ENCODE measurements at places on chromosomes 4 and X.

DNA sequence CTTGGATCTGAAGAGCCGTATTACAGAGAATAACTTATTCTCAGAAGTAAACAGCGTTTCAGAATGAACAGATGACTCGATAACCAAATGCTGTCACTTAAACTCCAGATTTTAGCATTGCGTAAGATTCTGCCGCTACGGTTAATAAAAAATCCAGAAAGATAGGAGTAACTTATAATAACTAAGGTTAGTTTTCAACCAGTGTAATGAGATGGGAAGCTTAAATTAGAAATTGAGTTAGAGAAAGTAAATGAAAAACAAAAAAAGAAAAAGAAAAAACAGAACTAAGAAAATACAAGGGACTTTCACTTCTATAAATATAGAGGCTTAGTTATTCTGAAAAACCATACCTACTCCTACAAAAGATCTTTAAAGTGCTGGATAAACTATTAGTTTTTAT lies 13.1 kb upstream of the PARM1 start:
- no peak for DNase-seq
- H3K27me3 ChIP-seq: no peaks in the 10 kb centered on the region
- no peaks in the 10 kb centered on the region for H3K36me3 ChIP-seq
- H3K4me1 ChIP-seq: no peaks in the 10 kb centered on the region

- H3K4me3 ChIP-seq: no peak overlapping the region
- H3K36me3 ChIP-seq: no peaks in the 10 kb centered on the region
- peak overlapping the region; percentile 86 for H3K27ac ChIP-seq
- no peaks in the 10 kb centered on the region for H3K27me3 ChIP-seq
- peaks cover 14% of the 10 kb centered on the region for H3K4me1 ChIP-seq
- DNase-seq: peak; percentile 87
Observed at GRCh38 chr4:56757821-56758411, 63.6 kb downstream of the SPINK2 start.

GRCh38 chr4:102352781-102353180 lies 7.5 kb upstream of the SLC39A8 start:
- no peak for DNase-seq
- no peak overlapping the region for H3K4me3 ChIP-seq
- peaks cover 2% of the 10 kb centered on the region for H3K27me3 ChIP-seq
- no peaks in the 10 kb centered on the region for H3K4me1 ChIP-seq
- H3K36me3 ChIP-seq: no peaks in the 10 kb centered on the region
- no peak overlapping the region for H3K27ac ChIP-seq

GRCh38 chr4:96108146-96108545 lies 268.3 kb downstream of the PDHA2 start:
- no peak overlapping the region for H3K27ac ChIP-seq
- no peak for DNase-seq
- H3K27me3 ChIP-seq: no peaks in the 10 kb centered on the region
- no peaks in the 10 kb centered on the region for H3K36me3 ChIP-seq

- no peaks in the 10 kb centered on the region for H3K4me1 ChIP-seq
- H3K27me3 ChIP-seq: no peaks in the 10 kb centered on the region
- H3K4me3 ChIP-seq: no peak overlapping the region
- H3K27ac ChIP-seq: no peak overlapping the region
- H3K36me3 ChIP-seq: no peaks in the 10 kb centered on the region
Observed at GRCh38 chrX:1485033-1485432, 32.3 kb upstream of the ASMTL start.

GRCh38 chr4:149766135-149766534 lies 49.5 kb downstream of the IQCM start:
- H3K27me3 ChIP-seq: no peaks in the 10 kb centered on the region
- peaks cover 2% of the 10 kb centered on the region for H3K4me1 ChIP-seq
- no peak for DNase-seq
- H3K27ac ChIP-seq: no peak overlapping the region

DNA sequence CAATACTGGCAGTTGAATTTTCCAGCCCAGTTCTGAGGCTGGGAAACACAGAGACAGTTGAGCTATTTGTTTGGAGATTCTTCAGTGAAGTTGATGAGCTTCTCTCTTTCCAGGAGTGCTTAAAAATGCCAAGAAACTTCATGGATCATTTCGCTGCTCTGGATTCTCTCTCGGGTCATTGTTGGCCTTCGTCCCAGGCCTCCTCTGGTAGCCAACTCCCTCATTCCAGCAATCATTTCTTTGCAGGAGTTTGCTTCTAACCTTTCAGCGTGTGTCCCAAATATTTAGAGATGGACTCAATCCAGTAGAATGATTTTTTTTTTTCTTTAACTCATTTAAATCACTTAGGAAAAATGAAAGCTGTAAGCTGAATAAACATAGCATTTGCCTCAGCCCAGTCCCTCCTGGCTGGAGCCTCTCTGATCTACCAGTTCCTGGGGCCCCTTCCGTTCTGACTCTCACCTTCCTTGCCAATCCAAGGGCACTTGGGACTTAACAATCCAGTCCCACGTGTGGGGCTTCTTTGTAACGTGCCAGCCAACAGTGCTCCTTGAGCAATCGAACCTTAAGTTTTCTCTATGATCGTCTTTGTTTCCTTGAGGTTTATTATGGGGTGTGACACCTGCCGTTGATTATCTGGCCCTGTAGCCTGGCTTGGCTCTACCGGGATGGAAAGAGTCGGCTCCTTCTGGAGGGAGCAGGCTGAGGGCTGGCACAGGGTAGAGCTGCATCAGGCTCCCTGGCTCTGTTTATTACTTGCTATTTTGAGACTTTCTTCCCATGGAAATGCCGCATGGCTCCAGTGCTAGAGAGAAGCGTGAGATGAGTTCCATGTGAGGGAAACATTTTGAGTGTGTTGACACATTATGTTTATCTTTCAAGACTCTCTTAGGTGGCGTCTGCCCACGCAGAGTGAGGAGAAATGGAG lies 80.4 kb upstream of the GPC4 start:
- no peaks in the 10 kb centered on the region for H3K4me1 ChIP-seq
- no peak overlapping the region for H3K27ac ChIP-seq
- no peaks in the 10 kb centered on the region for H3K36me3 ChIP-seq
- H3K27me3 ChIP-seq: no peaks in the 10 kb centered on the region
- peak; percentile 60 for DNase-seq

- H3K27ac ChIP-seq: no peak overlapping the region
- no peak overlapping the region for H3K4me3 ChIP-seq
- no peaks in the 10 kb centered on the region for H3K36me3 ChIP-seq
- H3K4me1 ChIP-seq: no peaks in the 10 kb centered on the region
- no peaks in the 10 kb centered on the region for H3K27me3 ChIP-seq
Observed at GRCh38 chr4:177283167-177283566, 26.5 kb upstream of the NEIL3 start.

DNA sequence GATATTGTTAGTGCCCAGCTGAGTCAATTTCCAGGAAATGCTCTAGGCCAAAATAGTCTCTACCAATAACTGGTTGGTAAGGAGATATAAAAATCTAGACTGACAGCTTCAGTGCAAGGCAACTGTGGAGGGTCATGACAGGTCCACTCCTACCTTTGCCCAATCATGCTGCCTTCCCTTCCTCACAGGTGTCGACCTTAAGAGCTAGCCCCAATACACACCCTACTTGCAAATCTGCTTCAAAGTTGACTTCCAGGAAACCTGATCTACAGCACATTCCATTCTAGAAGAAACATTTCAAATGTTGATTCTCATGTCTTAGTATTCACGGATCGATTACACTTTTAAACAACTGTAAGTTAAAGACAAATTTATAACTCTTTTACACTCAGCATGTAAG lies 1455.5 kb downstream of the TECRL start:
- no peak overlapping the region for H3K27ac ChIP-seq
- H3K4me3 ChIP-seq: no peak overlapping the region
- H3K27me3 ChIP-seq: no peaks in the 10 kb centered on the region
- DNase-seq: no peak

GRCh38 chrX:66046612-66047235 lies 6.8 kb upstream of the VSIG4 start:
- H3K27ac ChIP-seq: no peak overlapping the region
- no peaks in the 10 kb centered on the region for H3K27me3 ChIP-seq
- no peak for DNase-seq
- H3K4me3 ChIP-seq: no peak overlapping the region
- no peaks in the 10 kb centered on the region for H3K36me3 ChIP-seq

GRCh38 chr4:52892880-52893279 lies 30.8 kb downstream of the RASL11B start:
- H3K4me1 ChIP-seq: no peaks in the 10 kb centered on the region
- no peak overlapping the region for H3K4me3 ChIP-seq
- H3K27me3 ChIP-seq: no peaks in the 10 kb centered on the region
- peak; percentile 73 for DNase-seq
- no peak overlapping the region for H3K27ac ChIP-seq
- H3K36me3 ChIP-seq: no peaks in the 10 kb centered on the region

DNA sequence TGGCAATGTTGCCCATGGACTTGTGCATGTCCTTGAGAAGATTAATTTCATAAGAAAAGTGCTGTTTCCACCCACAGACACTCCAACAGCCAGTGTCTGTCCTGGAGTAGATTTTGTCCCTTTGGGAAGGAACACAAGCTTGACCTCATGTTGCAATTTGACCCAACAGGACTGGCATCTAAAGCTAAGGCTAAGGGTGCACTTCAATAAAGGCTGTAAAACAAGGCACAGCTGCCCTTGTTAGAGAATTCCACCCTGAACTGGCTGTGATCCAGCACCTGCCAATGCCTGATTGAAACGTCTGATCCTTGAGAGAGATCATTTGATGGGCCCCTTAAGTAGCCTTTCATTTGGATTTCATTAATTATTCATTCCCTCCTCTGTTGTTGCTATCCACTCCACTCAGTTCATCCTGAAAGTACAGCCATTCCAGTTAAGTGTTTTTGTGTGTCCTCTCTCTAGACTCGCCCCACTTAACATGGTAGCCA lies 56.2 kb downstream of the CD99L2 start:
- H3K4me1 ChIP-seq: no peaks in the 10 kb centered on the region
- H3K36me3 ChIP-seq: no peaks in the 10 kb centered on the region
- no peaks in the 10 kb centered on the region for H3K27me3 ChIP-seq
- no peak overlapping the region for H3K4me3 ChIP-seq
- DNase-seq: no peak

DNA sequence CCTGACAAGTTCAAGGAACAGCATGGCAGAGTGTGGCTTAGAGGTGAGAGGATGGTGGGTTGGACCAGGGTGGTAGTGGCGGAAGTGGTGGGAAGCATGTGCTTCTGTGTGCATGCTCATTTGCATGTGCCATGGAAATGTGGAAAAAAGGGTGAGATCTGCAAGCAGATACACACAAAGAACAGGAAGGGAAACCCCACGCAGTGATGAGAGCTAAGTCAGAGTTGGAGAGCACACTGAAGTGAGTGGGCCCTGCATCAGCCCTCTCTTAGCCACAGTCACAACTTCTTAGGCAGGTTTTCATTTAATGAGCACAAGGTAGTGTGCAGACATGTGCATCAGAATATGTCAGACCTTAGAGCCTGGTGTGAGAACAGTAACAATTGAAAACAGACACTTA lies 483.8 kb downstream of the AFF2 start:
- H3K27me3 ChIP-seq: no peaks in the 10 kb centered on the region
- no peak overlapping the region for H3K4me3 ChIP-seq
- no peaks in the 10 kb centered on the region for H3K36me3 ChIP-seq
- no peaks in the 10 kb centered on the region for H3K4me1 ChIP-seq
- DNase-seq: no peak
- H3K27ac ChIP-seq: no peak overlapping the region

DNA sequence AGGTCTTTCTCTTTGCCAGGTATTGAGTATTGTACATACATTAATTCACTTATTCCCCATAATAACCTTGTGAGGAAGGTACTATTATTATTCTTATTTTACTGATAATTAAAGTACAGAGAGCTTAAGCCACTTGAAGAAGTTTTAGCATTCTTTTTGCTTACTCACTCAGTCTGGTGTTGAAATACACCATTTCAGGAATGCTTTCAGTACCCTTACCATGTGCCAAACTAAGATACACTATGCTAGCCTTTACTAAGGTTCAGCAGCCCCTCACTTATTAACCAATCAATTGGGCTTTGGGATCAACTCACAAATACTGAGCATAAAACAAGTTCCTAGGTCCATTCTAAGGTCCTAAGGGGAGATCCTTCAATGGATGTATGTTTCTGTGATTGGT lies 179.0 kb upstream of the FGF13 start:
- H3K4me3 ChIP-seq: no peak overlapping the region
- DNase-seq: peak; percentile 0
- H3K4me1 ChIP-seq: no peaks in the 10 kb centered on the region
- no peaks in the 10 kb centered on the region for H3K27me3 ChIP-seq
- no peaks in the 10 kb centered on the region for H3K36me3 ChIP-seq

GRCh38 chrX:25860322-25860721 lies 277.8 kb upstream of the MAGEB18 start:
- no peaks in the 10 kb centered on the region for H3K4me1 ChIP-seq
- no peaks in the 10 kb centered on the region for H3K36me3 ChIP-seq
- no peak overlapping the region for H3K27ac ChIP-seq
- H3K27me3 ChIP-seq: no peaks in the 10 kb centered on the region
- no peak for DNase-seq

DNA sequence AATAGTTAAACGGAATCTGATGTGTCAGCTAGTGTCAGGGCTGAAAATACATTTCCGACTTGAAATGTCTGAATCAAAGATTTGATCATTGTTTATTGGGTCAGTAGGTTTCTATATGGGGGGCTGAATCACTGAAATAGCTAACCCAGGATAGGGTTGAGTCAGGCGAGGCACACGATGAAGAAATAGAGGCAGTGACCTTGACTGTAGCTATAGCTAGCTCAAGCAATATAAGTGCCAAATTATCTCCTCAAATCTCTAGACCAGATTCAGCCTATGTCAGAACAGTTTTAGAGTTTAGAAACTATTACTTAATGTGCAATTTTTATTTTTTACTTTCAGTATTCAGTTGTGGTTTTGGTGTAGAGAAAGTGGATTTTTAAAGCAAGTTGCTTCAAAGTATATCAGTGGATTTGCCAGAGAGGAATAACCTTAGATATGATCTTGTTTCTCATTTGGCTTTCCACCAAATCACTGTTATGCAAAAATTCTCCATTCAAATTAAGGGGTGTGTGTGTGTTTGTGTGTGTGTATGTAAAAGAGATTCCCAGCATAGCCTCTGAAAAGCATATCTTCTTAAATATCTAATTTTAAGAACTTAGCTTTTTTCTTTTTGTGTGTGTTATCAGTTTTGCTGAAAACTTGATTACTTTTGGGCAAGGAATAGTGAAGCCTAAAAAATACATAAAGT lies 100.3 kb upstream of the RPL34 start:
- H3K4me3 ChIP-seq: no peak overlapping the region
- no peak overlapping the region for H3K27ac ChIP-seq
- no peak for DNase-seq
- no peaks in the 10 kb centered on the region for H3K4me1 ChIP-seq

DNA sequence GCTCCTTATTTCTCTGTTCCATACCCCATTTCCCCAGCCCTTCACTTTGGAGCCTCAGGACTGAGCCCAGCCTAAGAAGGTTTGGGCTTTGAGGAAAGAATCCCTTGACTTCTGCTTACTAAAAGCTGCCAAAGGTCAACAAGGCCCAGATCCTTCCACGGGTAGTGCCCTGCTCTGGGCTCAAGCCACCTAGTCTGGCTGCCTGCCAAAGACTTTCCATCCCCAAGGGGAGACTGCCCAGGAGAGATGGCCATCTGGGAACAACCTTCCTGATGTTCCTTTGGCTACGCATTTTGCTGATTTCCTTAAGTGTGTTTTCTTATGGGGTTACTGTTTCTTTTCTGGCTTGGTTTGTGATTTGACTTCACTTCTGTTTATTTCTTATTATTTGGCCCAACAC lies 49.8 kb upstream of the NDP start:
- H3K27ac ChIP-seq: no peak overlapping the region
- no peaks in the 10 kb centered on the region for H3K4me1 ChIP-seq
- H3K36me3 ChIP-seq: no peaks in the 10 kb centered on the region
- no peak overlapping the region for H3K4me3 ChIP-seq
- no peaks in the 10 kb centered on the region for H3K27me3 ChIP-seq
